ENCODE measurements at places on chromosomes 7 and 10.

DNA sequence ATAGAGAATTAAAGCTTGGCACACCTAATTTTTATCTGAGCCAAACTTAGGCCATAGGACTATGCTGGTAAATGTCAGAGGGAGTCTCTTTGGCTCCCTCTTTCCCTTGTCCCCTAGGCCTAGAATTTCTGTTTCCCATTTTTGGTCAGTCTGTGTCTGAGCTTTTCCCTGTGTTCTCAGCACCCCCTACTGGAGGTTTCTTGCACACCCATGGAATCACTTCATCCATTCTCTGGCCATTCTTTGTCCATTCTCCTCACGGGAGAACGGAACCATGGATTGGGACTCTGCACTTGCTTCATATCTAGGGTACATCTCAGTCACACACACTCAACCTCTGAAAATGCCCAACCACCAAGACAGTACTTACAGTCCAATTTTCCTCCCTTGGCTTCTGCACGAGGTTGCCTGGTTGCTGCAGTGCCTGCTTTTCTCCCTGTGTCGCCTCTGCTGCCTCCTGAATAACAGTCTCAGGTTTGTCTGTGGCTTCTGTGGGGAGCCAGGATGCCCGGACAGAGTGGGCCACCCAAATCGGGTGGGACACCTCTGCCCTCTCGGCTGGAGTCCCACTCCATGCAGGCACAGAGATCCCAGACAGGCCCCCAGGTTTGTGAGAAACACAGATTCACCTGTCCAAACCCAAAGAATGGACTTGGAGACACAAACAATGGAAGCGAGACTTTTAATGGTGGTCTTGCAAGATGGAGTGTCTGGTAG is 35.1 kb upstream of the DNAH11 start:
- DNase-seq = no peak

DNA sequence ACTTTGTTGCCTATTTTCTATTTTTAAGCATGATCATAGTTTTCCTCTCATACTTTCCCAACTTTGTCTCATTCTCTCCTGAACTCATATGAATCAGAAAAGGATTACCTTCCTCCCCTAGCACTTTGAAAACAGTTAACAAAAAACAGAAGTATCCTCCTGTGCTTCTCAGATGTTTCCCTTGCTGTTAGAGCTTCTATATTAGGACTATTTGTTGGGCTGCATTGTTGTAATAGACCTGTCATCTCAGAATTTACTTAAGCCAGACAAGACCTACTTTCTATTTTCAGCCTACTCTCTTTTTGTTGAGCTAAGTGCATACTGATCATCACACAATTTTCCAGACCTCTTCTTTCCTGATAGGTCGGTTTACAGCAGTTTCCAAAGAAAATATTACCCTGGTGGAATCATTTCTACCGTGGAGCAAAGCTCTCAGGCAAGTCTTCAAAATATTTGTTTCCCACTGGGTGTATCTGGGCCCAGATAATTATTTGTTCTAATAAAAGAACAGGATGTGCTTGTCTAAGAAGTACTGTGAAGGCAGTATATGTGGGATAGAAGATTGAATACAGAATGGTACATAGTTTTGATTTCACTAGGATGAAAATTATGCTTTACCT is 411.9 kb upstream of the KLF6 start:
- DNase-seq = no peak

DNA sequence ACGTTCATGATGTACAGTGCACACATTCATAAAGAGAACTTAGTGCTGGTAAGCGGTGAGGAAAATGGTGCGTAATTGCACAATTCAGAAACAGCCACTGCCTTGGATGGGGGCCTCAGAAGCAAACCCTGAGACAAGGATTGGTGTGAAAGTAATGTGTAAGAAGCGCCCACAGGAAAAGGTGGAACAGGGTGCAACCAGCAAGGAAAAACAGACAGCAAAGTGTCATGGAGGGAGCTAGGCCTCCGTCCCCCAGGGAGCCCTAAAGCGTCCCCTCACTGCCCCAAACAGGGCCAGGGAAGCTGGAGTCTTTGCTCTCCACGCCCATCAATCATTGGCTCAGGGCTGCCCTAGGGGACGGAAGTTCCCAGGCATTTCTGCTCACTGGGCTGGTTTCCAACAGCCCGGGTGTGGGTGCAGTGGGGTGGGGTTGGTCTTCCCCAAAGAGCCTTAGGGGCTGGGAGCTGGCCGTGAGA is 9.6 kb upstream of the C10orf105 start:
- no peak for DNase-seq

GRCh38 chr7:42645906-42646305 is 266.0 kb downstream of the C7orf25 start:
- DNase-seq = no peak

GRCh38 chr10:31959461-31960173 is 31.0 kb upstream of the ARHGAP12 start:
- no peak for DNase-seq

- peak; percentile 6 for DNase-seq
These were observed 184.7 kb upstream of the PCDH15 start for GRCh38 chr10:54985732-54986131.

- DNase-seq = peak; percentile 84
These were observed 61.6 kb downstream of the GRK5 start for GRCh38 chr10:119268871-119269506.

DNA sequence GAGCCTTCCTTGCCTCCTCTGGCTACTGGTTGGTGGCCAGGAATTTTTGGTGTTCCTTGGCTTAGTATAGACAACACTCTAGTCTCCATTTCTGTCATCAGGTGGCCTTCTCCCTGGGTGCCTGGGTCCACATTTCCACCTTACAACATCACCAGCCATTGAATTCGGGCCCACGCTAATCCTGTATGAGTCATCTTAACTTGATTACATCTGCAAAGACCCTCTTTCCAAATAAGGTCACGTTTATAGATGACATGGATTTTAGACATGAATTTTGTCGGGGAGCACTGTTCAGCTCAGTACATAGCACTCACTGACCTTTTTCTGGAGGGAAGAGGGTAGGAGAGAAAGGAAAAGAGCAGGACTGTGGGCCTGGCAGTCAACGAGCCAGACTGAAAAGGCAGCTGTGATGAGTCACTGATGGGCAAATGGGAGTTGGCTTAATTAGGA is 39.4 kb downstream of the MMRN2 start:
- DNase-seq = no peak

GRCh38 chr7:71477441-71477840 is 345.5 kb downstream of the GALNT17 start:
- no peak for DNase-seq

GRCh38 chr7:44489955-44490350 is 505 bp downstream of the NUDCD3 start:
- no peak for DNase-seq

- DNase-seq = peak; percentile 77
These were observed 90.7 kb downstream of the MKI67 start for GRCh38 chr10:128035557-128035973.

GRCh38 chr10:44965651-44966097 is 6.1 kb downstream of the RASSF4 start:
- no peak for DNase-seq

GRCh38 chr10:10542477-10542876 is 475.2 kb upstream of the CELF2 start:
- no peak for DNase-seq

- DNase-seq = no peak
These were observed 433.2 kb upstream of the MGMT start for GRCh38 chr10:129033790-129034272.

- DNase-seq = no peak
These were observed 125.1 kb downstream of the PLXDC2 start for GRCh38 chr10:19941206-19941880.

DNA sequence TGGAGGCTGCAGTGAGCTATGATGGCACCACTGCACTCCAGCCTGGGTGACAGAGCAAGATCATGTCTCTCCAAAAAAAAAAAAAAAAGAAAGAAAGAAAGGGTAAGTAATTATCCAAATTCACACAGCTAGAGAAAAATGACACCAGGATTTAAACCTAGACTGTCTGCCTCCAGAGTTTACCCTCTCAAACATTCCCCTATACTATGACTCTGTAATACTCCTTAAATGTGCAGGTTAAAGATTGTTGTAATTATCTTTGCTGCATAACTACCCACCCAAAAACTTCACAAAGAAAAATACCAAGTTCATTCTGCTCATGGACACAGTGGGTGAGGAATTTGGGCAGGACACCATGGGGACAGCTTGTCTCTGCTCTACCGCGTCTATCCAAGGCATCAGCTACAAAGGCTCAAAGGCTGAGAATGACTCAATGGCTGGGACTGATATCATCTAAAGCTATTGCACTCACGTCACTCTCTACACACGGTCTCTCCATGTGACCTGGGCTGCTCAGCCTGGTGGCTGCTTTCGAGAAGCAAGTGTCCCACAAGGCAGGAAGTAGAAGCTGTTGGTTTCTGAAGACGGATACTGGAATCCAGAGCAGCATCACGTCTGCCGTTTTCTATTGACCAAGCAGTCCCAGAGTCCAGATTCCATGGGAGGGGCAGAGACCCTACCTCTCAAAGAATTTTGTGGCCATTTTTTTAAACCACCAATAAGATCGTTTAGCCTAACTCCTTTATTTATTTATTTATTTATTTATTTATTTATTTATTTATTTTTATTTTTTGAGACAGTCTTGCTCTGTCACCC is 185.7 kb upstream of the AUTS2 start:
- peak; percentile 55 for DNase-seq
